CD4-positive, CD25-positive, alpha-beta regulatory T cell (primary cell): ENCODE measurements at places on chromosomes 2 and 18.

DNA sequence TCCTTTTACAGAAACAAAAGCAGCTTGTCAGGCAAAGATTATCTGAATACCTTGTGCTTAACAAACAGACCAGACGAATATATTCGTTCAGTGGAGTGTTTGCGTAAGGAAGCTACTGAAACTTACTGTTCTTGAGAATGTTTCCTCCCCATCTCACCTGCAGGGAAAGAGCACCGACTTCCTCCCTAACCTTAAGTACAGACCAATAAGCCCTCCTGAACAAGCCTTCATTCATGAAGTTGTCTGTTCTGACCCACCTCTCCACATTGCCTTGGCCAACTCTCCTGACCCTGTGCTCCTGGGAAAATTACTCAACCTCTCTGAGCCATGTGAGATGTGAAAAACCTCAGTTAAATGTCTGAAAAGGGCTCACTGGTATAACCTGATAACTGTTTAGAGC lies 35.2 kb downstream of the STK39 start:
- DNase-seq = peak; percentile 39

GRCh38 chr2:216735086-216735485 lies 39.7 kb upstream of the IGFBP5 start:
- DNase-seq = no peak

- DNase-seq = no peak
Measured at GRCh38 chr2:234306426-234307173, 190.3 kb downstream of the ARL4C start.

- DNase-seq = no peak
Measured at GRCh38 chr2:12320991-12321641, 395.6 kb upstream of the TRIB2 start.

GRCh38 chr2:217279140-217279539 lies 419.3 kb upstream of the TNP1 start:
- DNase-seq = no peak

GRCh38 chr2:71684226-71685072 lies 231.1 kb downstream of the DYSF start:
- DNase-seq = no peak

- no peak for DNase-seq
Measured at GRCh38 chr2:236527159-236527630, 42.4 kb upstream of the ACKR3 start.
